Activated gamma-delta T cell (primary cell): ENCODE measurements at places on chromosomes 2 and 18.

GRCh38 chr2:8606226-8606625 is 75.6 kb upstream of the ID2 start:
- no peak for DNase-seq

DNA sequence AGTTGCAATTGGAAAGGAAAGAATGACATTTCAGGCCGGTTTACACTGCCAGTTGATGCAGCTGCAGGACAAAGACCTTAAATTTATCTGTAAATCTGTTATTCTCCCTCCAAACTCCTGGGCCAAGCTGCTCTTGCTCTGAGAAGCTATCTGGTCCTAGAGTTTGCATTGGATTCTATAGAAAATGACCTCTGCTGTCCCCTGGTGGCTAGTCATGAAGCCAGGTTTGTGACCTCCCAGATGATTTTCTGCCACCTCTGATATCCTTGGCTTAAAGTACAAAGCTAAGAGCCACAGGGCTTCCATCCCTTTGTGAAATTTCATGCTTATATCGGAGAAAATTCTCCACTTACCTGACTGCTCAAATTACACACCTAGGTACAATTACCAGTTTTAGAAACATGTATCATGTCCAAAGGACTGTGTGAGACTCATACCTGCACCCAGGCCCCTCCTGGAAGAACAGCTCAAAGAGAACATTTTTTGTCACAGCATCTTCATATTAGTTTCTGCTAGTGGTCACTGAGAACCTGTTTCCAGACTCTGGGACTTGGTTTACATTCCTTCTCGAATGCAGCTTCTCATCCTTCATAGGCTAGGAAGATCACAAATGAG is 28.9 kb upstream of the IER3IP1 start:
- no peak for DNase-seq

DNA sequence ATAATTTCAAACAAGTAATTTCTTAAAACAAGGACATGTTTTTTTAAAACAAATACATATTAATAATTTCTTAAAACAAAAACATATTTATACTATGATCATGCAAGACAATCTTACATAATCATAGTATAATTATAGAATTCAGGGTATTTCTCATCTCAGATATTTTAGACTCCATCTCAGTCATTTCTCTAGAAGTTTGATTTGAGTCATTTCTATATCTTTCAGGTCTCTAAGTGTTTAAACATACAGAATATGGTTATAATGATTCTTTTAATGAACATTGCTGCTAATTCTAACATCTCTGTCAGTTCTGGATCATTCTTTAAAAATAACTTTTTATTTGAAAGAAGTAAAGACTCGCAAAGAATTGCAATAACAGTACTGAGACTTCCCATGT is 154.2 kb upstream of the KYNU start:
- DNase-seq: no peak

- no peak for DNase-seq
These were observed 467.0 kb upstream of the PKDCC start for GRCh38 chr2:41580806-41581205.

DNA sequence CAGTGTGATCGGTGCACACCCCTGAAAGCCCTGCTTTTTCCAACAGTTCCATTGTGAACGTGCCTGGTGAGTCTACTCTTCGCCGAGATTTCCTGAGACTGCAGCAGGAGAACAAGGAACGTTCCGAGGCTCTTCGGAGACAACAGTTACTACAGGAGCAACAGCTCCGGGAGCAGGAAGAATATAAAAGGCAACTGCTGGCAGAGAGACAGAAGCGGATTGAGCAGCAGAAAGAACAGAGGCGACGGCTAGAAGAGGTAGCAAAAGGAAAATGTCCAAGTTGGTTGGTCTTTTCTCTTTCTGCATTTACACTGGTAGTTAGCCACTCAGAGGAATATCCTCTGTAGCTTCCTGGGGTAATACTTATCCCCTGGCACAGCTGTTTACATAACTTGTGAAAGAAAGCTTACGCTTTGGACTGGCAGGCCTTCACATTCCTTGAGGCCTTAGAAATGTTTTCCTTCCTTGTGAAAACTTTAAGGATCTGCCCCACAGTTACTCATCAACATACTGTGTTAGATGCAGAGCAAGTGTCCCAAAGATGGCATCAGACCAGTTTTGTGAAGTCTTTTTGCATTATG is 146.6 kb downstream of the MAP4K4 start:
- no peak for DNase-seq

GRCh38 chr18:8747440-8747937 is 42.1 kb downstream of the MTCL1 start:
- DNase-seq: no peak

- DNase-seq: peak; percentile 15
These were observed 683 bp downstream of the MBOAT2 start for GRCh38 chr2:9002637-9003365.

GRCh38 chr2:10316860-10317259 is 14.2 kb downstream of the HPCAL1 start:
- DNase-seq: no peak

GRCh38 chr2:239807568-239807967 is 217.6 kb downstream of the NDUFA10 start:
- no peak for DNase-seq

- no peak for DNase-seq
These were observed 93.1 kb downstream of the MBP start for GRCh38 chr18:77039196-77040130.

GRCh38 chr18:33585431-33585775 is 7.4 kb downstream of the ASXL3 start:
- DNase-seq: no peak
